WTC11 (cell line): ENCODE measurements at places on chromosomes 13 and 19.

GRCh38 chr13:111410232-111411021 lies 90.0 kb downstream of the TEX29 start:
- DNase-seq = no peak
- H3K27ac ChIP-seq = no peak overlapping the region
- peaks cover 23% of the 10 kb centered on the region for H3K4me1 ChIP-seq
- no peaks in the 10 kb centered on the region for H3K36me3 ChIP-seq

DNA sequence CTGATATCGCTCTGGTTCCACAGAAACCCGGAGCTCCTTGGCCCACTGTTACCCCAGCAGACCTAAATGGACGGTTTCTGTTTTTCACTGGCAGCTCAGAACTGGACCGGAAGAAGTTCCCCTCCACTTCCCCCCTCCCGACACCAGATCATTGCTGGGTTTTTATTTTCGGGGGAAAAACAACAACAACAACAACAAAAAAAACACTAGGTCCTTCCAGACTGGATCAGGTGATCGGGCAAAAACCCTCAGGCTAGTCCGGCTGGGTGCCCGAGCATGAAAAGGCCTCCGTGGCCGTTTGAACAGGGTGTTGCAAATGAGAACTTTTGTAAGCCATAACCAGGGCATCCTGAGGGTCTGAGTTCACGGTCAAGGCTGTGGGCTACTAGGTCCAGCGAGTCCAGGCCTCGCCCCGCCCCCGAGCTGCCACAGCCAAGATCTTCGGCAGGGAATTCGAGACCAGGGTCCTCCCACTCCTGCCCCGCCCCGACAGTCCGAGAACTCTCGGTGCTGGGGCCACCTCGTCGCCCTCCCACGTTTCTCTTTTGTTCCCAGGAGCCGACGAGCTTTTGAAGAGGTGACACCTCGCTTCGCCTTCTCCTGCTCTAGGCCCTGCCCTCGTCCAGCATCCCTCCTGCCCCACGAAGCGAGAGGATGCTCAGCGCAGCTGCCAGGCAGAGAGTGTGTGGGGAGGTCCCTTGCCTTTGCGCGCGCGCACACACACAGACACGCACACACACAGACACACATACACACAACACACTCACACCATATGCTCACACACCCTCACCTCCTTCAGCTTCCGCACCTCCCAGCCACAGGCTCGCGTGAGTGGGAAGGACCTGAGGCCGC lies 8.8 kb downstream of the ZIC2 start:
- peaks cover 85% of the 10 kb centered on the region for H3K4me1 ChIP-seq
- H3K36me3 ChIP-seq = peaks cover 14% of the 10 kb centered on the region
- peak; percentile 66 for DNase-seq
- no peak overlapping the region; the same call in 1 of the 2 replicates for H3K27ac ChIP-seq
- peaks cover 74% of the 10 kb centered on the region for H3K27me3 ChIP-seq
- peak overlapping the region; percentile 71 for H3K4me3 ChIP-seq

- no peak overlapping the region for H3K27ac ChIP-seq
- DNase-seq = no peak
- peaks cover 56% of the 10 kb centered on the region for H3K4me1 ChIP-seq
- H3K4me3 ChIP-seq = no peak overlapping the region
Observed at GRCh38 chr13:110134801-110135200, 172.2 kb downstream of the COL4A1 start.

- H3K36me3 ChIP-seq = peaks cover 19% of the 10 kb centered on the region
- peak overlapping the region; percentile 52 for H3K4me3 ChIP-seq
- H3K27me3 ChIP-seq = peaks cover 40% of the 10 kb centered on the region
- peaks cover 14% of the 10 kb centered on the region for H3K4me1 ChIP-seq
- DNase-seq = no peak
Observed at GRCh38 chr19:6425732-6426620, 1.4 kb upstream of the KHSRP start.

DNA sequence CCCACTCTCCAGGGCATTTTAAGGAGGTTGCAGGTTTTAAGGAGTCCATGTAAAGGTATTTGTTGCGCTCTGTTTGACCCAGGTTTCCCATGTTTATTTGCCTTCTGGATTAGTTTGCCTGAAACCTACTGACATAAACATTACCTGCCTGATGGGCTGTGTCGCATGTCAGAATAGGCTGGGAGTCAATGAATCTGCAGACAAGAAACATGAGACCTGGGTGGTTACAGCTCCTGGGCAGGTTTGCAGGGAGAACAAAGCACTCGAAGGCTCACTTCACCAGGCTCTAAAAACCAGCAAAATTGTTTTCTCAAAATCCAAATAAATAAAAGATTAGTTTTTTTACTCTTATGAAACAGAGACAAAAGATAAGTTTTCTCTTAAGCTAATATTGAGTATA lies 114.4 kb upstream of the SERTM1 start:
- H3K36me3 ChIP-seq = no peaks in the 10 kb centered on the region
- no peak for DNase-seq
- H3K4me3 ChIP-seq = no peak overlapping the region
- no peak overlapping the region for H3K27ac ChIP-seq

GRCh38 chr19:13526552-13526951 lies 20.3 kb upstream of the CACNA1A start:
- H3K4me1 ChIP-seq = peaks cover 5% of the 10 kb centered on the region
- no peak overlapping the region for H3K4me3 ChIP-seq
- peaks cover 9% of the 10 kb centered on the region; the same call in 1 of the 2 replicates for H3K27me3 ChIP-seq
- DNase-seq = peak; percentile 85

GRCh38 chr19:18759995-18760426 lies 31.1 kb downstream of the COMP start:
- no peak overlapping the region for H3K27ac ChIP-seq
- H3K36me3 ChIP-seq = no peaks in the 10 kb centered on the region
- peaks cover 2% of the 10 kb centered on the region; the same call in 1 of the 2 replicates for H3K4me1 ChIP-seq

DNA sequence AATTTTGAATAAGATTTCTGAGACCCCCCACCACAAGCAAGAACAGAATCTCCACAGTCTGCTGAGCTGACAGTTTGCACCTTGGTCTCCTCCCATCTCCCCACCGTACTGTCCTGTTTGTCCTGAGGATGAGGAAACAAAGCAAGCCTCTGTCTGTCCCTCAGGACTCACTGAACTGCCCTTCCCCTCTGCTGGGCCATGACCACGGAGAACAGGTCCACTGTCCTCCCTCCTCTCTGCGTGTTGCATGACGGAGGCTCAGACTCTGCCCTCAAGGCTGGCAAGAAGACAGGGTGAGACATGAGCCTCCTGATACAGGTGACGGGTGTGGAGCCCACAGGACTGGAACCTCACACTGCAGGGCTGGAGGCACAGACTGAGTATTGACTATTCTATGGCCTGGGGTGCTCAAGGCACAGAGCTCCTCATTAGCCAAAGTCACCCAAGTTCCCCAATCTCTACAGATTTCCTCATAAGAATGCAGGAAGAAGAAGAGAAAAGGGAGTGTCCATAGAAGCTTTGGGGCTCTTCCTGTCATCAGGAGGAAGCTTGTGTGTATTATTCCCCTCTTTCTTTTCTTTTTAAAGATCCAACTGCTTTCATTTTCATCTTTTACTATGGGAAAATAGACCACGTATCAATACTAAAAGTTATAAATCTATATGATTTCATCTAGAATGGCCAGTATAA lies 22.4 kb upstream of the RGCC start:
- peaks cover 6% of the 10 kb centered on the region; the same call in 1 of the 2 replicates for H3K4me1 ChIP-seq
- no peaks in the 10 kb centered on the region for H3K27me3 ChIP-seq
- H3K36me3 ChIP-seq = peaks cover 2% of the 10 kb centered on the region; the same call in 1 of the 2 replicates
- DNase-seq = no peak

DNA sequence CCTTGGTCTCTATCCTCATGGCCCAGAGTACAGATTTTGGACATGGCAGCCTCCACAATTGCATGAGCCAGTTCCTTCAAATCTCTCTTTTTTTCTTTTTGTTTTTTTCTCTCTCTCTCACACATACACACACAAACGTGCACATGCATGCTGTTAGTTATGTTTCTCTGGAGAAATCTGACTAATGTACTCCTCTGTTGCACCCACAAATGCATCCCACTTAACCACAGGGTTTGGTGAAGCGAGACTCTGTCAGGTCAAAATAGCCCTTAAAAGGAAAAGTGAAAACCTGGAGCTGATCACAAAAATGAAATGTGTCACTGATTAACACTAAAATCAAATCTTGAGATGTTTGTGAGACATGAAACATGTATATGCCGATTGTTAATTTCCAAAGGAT lies 374.6 kb upstream of the ARGLU1 start:
- H3K36me3 ChIP-seq = no peaks in the 10 kb centered on the region
- no peak overlapping the region for H3K4me3 ChIP-seq
- no peak overlapping the region for H3K27ac ChIP-seq

- peak; percentile 56 for DNase-seq
- H3K36me3 ChIP-seq = peaks cover 28% of the 10 kb centered on the region
- peak overlapping the region; percentile 95; the same call in 1 of the 2 replicates for H3K27ac ChIP-seq
- H3K27me3 ChIP-seq = peaks cover 45% of the 10 kb centered on the region
- peaks cover 29% of the 10 kb centered on the region for H3K4me1 ChIP-seq
Observed at GRCh38 chr19:49338023-49338677, 2.9 kb downstream of the CD37 start.

DNA sequence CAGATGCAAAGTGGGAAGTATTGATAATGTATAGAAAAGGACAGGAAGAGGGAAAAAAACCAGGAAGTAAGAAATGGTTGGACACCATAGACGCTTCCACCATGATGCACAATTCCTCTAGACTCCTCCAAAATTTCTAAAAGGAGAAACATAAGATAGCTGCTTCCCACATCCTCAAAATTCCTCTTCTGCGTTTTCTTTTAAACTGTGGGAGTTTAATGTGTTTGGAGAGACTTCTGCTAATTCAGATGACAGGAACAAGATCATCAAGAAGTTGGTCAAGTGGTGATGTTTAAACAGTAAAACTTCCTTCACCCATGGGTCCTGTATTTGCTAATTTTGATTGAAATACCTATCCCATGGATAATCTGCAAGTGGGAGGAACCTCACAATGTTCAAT lies 130.2 kb downstream of the IRS2 start:
- DNase-seq = no peak
- no peaks in the 10 kb centered on the region for H3K36me3 ChIP-seq
- H3K27ac ChIP-seq = no peak overlapping the region
- H3K27me3 ChIP-seq = no peaks in the 10 kb centered on the region

DNA sequence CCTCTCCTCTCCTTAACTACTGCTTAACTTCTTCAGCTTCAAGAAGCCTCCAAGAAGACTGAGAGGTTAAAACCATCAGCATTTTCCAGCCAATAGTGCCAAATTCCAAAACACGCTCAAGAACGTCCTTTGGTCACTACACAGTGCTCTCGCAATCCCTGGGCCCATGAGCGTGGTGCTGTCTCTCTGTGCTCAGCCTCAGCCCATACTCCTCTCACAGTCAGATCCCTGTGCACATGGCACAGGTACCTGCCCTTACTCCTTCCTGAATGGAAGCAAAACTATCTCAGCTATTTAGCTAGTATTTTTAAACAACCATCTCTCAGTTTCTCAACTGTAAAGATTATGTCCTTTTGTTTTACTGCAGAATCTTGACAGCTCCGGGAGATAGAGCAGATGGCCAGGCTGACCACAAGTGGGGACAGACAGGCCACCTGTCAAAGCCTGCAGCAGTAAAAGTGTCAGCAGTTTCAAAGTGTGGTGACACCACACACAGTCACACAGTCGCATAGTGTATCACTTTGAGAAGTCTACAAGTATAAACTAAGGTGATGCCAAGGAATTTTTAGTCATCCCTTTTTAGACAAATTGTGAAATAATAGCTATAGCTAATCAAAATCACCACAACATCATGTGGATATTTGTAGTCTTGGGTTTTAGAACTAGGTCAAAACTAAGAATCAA lies 35.7 kb downstream of the DZIP1 start:
- no peaks in the 10 kb centered on the region for H3K27me3 ChIP-seq
- peaks cover 35% of the 10 kb centered on the region for H3K36me3 ChIP-seq

GRCh38 chr19:48674921-48675824 lies 2.4 kb upstream of the NTN5 start:
- peaks cover 17% of the 10 kb centered on the region for H3K27me3 ChIP-seq
- H3K27ac ChIP-seq = no peak overlapping the region
- H3K4me1 ChIP-seq = peaks cover 26% of the 10 kb centered on the region
- no peak overlapping the region; the same call in 1 of the 2 replicates for H3K4me3 ChIP-seq
- DNase-seq = peak; percentile 91

GRCh38 chr13:48615049-48615448 lies 38.7 kb upstream of the CYSLTR2 start:
- no peaks in the 10 kb centered on the region for H3K4me1 ChIP-seq
- DNase-seq = no peak
- H3K27me3 ChIP-seq = no peaks in the 10 kb centered on the region; the same call in 1 of the 2 replicates
- no peak overlapping the region for H3K4me3 ChIP-seq
- H3K36me3 ChIP-seq = peaks cover 34% of the 10 kb centered on the region

- H3K4me3 ChIP-seq = no peak overlapping the region
- H3K27me3 ChIP-seq = peaks cover 37% of the 10 kb centered on the region
Observed at GRCh38 chr13:37476874-37477273, 121.7 kb downstream of the POSTN start.

DNA sequence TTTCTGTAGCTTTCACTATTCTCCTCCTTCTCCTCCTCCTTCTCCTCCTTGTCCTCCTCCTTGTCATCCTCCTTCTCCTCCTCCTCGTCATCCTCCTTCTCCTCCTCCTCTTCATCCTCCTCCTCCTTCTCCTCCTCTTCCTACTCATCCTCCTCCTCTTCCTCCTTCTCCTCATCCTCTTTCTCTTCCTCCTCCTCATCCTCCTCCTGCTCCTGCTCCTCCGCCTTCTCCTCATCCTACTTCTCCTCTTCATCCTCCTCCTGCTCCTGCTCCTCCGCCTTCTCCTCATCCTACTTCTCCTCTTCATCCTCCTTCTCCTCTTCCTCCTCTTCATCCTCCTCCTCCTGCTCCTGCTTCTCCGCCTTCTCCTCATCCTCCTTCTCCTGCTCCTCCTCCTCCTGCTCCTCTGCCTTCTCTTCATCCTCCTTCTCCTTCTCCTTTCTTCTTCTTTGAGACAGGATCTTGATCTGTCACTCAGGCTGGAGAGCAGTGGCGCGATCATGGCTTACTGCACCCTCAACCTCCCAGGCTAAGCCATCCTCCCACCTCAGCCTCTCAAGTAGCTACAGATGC lies 36.3 kb downstream of the TRPM4 start:
- DNase-seq = no peak
- H3K4me3 ChIP-seq = no peak overlapping the region
- H3K36me3 ChIP-seq = peaks cover 12% of the 10 kb centered on the region
- no peak overlapping the region for H3K27ac ChIP-seq

- H3K27me3 ChIP-seq = no peaks in the 10 kb centered on the region
- H3K4me1 ChIP-seq = no peaks in the 10 kb centered on the region
- H3K4me3 ChIP-seq = no peak overlapping the region
- no peak for DNase-seq
- H3K36me3 ChIP-seq = no peaks in the 10 kb centered on the region
Observed at GRCh38 chr19:18513868-18514267, 8.0 kb downstream of the ELL start.

GRCh38 chr19:11232555-11232954 lies 6.9 kb upstream of the ANGPTL8 start:
- DNase-seq = no peak
- H3K27ac ChIP-seq = no peak overlapping the region
- H3K4me1 ChIP-seq = peaks cover 7% of the 10 kb centered on the region
- no peaks in the 10 kb centered on the region for H3K27me3 ChIP-seq
- no peak overlapping the region for H3K4me3 ChIP-seq
